Vein endothelial cell (primary cell): ENCODE measurements at places on chromosomes 5 and 9. TPM values are rescaled to one million over a fixed set of nuclear protein-coding genes. Genes with fewer than 3 reads are reported as not detected.

Gene GGTA1
- 0.65 and 0.86 TPM in 2 replicates for total RNA-seq

Gene ZNF622
- total RNA-seq: 33.8 and 34.0 TPM in 2 replicates

Gene SPDL1
- total RNA-seq: 25.2 and 37.2 TPM in 2 replicates

Gene RELL2
- 4.6 and 7.6 TPM in 2 replicates for total RNA-seq

Gene PCDHB12
- total RNA-seq: 0.76 and 0.98 TPM in 2 replicates

Gene TIFAB
- not detected in 2 replicates for total RNA-seq
